Tongue (tissue), 3 donors: ENCODE measurements at places on chromosomes 16 and 17.

DNA sequence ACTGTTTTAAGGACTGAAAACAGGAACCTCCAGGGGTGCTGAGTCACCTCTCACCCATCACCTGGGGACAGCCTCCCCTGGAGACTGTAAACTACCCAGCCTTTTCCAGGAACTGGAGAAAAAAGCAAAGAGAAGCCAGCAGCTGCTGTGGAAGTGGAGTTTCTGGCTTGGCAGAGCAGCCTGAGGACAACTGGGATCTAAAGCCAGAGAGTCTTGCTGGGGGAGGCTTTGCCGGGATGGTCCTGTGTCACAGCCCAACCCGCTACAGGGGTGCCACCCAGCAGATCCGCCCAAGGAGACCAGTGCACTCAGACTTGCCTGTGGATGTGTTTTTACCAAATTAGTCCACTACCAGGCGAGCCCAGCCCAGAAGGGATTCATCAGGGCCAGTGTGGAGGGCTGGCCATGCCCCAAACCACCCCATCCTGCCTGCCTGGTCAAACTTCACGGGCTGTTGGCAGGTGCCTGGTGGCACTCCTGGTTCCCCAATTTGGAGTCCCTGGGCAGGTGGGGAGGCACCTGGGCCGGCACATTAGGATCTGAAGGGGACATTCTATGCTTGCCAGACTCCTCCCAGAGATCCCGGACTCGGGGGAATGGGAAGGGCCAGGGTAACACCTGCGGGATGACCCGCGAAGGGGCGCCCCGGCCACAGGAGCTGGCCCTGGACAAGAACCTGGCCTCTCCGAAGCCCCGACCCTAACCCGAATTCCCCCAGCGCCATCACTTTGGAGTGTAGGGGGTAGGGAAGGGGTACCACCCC is 771 bp downstream of the MSRB1 start:
- DNase-seq = peak; percentile 29

DNA sequence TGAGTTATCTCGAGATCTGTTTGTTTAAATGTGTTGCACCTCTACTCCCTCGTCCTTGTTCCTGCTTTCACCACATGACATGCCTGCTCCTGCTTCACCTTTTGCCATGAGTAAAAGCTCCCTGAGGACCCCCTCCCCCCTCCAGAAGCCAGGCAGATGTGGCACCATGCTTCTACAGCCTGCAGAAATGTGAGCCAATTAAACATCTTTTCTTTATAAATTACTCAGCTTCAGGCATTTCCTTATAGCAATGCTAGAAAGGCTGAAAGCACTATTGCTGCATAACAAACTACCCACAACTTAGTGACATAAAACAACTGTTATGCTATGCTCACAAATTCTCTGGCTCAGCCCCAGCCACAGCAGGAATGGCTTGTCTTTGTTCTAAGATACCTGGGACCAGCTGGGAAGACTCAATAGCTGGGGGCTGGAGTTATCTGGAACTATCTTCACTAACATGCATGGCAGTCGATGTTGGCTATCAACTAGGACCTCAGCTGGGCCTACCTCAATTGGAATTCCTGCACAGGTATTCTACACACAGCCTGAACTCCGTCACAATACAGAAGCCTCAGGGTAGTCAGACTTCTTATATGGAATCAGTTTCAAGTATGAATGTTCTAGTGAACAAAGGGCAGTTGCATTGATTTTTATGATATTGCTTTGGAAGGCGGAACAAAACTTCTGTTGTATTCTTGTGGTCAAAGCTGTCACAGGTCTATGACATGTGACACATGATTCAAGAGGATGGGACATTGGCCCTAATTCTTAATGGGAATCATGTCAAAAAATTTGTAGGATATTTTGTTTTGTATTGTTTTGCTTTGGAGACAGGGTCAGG is 186.0 kb upstream of the PIRT start:
- DNase-seq = no peak

- DNase-seq = no peak
Observed at GRCh38 chr17:74759243-74759801, 10.9 kb downstream of the NHERF1 start.

DNA sequence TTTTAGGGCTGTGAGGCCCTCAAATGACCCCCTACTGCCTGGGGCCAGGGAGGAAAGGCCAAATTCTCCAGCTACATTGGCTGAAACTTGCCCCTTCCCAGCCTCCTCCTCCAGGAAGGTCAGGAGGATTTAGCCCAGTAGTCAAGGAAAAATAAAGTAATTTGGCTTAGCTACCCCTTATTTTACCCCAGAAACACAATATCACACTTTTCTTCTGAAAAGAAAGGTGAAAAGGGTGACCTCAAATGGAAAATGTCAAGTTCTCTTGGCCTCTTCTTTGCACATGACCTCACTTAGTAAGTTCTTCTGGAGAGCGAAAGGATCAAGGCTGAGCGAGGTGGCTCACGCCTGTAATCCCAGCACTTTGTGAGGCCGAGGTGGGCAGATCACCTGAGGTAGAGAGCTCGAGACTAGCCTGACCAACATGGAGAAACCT is 8.0 kb upstream of the JUP start:
- no peak for DNase-seq

DNA sequence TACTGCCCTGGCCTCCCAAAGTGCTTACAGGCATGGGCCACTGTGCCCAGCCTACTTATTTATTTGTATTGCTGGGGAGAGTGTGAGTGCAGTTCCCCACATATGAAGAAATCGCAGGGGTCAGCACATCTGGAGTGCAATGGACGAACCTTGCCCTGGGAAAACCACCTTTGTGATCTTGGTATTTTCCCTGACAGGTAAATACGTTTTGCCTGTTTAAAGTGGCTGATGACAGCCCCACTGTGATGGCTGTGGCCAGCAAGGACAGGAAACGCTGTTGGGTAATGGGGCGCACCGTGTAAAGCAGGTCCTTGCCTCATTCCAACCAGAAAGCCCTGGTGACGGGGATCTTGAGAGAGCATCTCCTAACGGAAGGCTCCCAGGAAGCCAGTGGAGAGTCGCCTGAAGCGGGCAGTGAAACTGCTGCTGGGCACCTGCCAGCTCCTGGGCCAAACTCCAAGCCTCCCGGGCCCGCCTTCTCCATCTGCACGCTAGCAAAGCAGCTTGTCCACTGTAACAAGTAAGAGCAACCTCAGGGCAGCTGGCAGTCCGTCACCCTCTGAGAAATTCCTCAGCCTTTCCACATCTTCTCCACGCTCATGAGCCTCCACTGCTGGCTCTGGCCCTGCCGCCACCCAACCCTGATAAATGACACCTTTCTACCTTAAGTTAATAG is 17.5 kb downstream of the EMC8 start:
- peak; percentile 55 for DNase-seq

- DNase-seq = no peak
Observed at GRCh38 chr17:55625521-55625920, 97.1 kb downstream of the TMEM100 start.

- no peak for DNase-seq
Observed at GRCh38 chr17:60704170-60704569, 26.5 kb downstream of the BCAS3 start.

DNA sequence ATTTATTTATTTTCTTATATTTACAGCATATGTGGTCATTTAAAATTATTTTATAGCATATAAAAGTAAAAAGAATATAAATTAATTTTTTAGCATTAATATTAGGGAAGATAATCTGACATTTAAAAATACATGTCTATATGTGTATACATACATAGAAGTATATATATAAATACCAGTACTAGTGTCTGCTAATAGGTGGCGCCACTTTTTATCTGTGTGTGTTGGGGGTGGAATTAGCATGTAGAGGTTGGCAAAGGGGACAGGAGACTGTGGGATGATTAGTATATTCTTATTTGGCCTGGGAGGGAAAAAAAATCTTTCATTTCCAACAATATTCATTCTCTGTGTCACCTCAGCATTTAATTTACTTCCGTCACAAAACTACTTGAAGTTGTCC is 359.1 kb downstream of the WWOX start:
- DNase-seq = no peak

DNA sequence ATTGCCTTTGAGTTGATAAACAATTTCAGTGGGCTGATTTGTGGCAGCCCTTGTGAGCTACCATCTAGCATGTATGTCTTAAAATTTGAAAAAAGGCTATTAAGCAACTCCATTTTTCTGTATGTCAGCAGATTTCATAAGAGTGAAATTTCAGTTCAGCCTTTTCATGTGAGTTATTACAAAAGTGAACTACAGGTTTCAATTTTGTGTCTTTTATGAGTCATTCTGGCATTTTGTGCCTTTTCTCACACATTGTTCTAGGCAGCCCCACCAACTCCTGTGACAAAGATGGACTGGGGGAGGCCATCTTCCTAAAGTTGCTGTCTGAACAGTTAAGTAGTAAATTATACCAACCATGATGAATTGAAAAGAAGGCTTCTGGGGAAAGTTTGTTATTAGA is 52.1 kb downstream of the USP10 start:
- DNase-seq = no peak

DNA sequence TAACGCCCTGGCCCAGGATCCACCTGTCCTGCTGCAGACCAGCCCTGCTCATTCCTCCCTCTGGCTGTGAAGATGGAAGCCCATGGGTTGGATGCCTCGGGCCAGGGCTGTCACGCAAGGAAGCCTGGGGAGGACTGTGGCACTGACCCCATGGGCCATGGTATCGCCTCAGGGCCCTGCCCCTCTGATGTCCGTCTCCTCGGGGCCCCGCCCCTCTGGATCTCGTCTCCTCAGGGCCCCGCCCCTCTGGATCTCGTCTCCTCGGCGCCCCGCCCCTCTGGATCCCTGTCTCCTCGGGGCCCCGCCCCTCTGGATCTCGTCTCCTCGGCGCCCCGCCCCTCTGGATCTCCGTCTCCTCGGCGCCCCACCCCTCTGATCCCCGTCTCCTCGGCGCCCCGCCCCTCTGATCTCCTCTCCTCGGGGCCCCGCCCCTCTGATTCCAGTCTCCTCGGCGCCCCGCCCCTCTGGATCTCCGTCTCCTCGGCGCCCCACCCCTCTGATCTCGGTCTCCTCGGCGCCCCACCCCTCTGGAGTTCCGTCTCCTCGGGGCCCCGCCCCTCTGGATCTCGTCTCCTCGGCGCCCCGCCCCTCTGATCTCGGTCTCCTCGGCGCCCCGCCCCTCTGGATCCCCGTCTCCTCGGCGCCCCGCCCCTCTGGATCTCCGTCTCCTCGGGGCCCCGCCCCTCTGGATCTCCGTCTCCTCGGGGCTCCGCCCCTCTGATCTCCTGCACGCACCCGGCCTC is 24.0 kb downstream of the METRNL start:
- DNase-seq = no peak

- peak; percentile 35 for DNase-seq
Observed at GRCh38 chr17:11331547-11332513, 90.8 kb downstream of the SHISA6 start.

DNA sequence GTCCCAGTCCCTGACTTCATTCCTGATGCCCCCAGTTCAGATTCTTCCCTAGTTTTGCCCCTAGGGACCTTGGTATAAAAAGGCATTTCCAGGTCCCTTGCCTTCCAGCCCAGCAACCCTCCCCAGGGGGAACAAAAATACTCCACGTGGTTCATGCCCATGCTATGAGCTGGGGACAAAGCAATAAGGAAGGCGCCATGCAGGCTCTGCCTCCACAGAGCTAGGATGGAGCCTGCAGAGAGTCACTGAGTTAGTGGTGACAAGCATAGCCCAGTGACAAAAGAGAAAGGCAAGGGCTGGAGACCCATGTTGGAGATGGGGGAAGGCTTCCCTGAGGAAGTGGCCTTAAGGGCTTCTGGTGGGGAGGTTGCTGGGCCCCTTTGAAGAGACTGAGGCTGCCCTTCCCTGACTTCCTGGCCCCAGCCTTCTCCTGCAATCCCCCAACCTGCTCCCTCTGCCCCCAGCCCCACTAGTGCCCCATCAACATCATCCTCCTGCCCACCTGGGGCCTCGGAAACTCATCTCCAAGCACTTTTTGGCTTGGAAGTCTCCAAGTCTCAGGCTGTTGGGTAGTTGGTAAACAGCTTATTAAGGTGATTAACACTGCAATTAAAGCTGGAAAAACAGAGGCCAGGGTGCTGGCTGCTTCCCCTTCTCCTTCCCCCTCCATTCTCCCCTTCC is 9.6 kb downstream of the DLX3 start:
- no peak for DNase-seq

DNA sequence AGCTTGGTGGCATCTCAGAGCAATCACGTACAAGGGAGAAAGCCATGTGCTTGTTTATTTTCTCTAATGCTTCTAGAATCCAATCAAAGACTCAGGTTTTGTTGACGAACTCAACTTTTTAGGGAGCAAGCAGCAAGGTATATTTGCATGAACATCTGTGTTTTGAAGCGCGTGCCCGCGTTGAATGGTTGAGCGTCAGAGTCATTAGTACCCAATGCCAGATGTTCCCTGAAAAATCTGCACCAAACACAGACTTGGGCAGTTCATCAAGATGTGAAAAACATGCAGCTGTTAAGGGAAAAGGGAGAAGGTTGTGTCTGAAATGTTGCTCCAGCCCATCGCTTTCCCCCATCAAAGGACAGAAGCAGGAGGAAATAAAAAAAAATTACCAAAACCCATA is 170.4 kb downstream of the SNX29 start:
- peak; percentile 67 for DNase-seq

DNA sequence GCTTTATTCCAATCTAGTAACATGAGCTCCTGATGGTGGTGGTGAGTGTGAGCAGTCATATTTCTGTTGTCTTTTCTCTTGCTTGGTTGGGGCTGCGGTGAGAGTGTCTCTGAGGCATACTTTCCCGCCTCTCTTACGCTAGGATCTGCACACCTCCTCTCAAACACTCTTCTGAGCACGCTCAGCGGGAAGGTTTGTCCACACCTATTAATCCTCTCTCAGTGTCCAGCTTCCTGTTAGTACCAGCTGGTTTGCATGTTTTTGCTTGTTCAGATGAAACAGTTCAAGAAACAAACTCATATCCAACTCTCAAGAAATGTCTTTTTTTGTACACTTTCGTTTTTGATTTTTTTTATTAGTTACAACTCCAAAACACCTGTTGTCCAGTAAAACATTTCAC is 89.5 kb downstream of the CCDC182 start:
- DNase-seq = no peak

GRCh38 chr16:20181416-20181815 is 107.7 kb upstream of the GPR139 start:
- DNase-seq = no peak

- peak; percentile 12 for DNase-seq
Observed at GRCh38 chr17:596763-597644, 117.6 kb downstream of the VPS53 start.

- DNase-seq = no peak
Observed at GRCh38 chr17:45370949-45371413, 54.2 kb upstream of the MAP3K14 start.

GRCh38 chr17:61209525-61209924 is 190.1 kb upstream of the TBX2 start:
- peak; percentile 34 for DNase-seq

- no peak for DNase-seq
Observed at GRCh38 chr17:77879226-77879895, 79.1 kb upstream of the TNRC6C start.

DNA sequence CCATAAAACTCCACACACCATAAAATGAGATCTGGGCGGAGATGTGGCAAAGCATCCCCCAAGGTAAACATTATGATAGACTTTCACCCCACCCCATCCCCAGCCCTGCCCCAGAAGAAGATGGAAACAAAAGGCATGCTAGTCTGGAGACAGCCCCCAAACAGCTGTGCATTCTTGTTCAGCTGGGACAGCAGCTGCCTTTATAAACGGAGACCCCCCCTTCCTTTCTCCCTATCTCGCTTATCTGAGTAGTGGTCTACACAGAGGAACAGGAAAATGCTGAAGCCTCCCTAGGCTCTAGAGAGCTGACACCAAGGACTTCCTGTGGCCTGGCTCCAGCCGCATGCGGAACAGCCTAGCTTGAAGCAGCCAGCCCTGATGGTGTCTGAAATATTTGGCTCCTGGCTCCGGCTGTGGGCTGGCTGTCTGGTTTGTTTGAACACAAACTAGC is 190.3 kb upstream of the ANKFN1 start:
- peak; percentile 81 for DNase-seq
